ENCODE measurements at places on chromosomes 3 and 15.
A peak's percentile ranks its signal among the peaks of the same experiment; 100 is the strongest.

DNA sequence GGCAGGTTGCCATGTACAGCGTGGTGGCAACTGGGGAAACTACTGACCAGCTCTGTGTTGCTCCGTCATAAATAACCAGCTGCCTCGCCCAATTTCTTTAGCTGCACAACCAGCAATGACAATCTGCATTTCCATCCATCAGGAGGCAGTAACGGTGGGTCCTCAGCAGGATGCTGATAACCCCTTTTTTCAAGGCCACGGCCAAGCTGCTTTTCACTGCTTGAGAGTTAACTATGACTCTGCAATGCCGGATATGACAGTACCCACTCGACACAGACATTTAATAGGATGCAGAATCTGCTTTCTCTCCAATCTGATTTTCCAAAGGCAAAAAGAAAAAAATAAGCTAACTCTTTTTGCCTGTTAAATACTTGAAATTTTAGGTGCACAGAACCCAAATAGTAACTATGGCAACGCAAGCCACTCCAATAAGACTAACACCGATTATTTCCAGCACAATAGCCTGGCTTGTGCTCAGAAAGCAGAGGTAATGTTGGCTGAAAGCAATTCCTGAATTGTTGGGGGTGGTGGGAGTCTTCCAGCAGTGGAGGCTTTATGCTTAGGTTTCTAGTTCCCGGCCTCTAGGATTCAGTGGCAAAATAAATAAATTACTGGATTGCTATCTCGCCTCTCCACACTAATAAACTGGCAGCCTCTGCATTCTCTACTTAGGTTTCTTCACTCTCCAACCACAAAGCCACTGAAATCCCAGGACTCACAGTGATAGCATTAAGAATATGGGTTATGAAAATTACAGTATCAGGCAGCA, 31.2 kb upstream of the SRGAP3 start:
- DNase-seq: no peak
- H3K27ac ChIP-seq: no peak overlapping the region
- no peak overlapping the region for H3K4me3 ChIP-seq

- no peaks in the 10 kb centered on the region for H3K4me1 ChIP-seq
- no peak overlapping the region for H3K27ac ChIP-seq
- no peaks in the 10 kb centered on the region for H3K36me3 ChIP-seq
- H3K27me3 ChIP-seq: no peaks in the 10 kb centered on the region
Observed at GRCh38 chr3:38371541-38372213, 25.1 kb downstream of the XYLB start.

DNA sequence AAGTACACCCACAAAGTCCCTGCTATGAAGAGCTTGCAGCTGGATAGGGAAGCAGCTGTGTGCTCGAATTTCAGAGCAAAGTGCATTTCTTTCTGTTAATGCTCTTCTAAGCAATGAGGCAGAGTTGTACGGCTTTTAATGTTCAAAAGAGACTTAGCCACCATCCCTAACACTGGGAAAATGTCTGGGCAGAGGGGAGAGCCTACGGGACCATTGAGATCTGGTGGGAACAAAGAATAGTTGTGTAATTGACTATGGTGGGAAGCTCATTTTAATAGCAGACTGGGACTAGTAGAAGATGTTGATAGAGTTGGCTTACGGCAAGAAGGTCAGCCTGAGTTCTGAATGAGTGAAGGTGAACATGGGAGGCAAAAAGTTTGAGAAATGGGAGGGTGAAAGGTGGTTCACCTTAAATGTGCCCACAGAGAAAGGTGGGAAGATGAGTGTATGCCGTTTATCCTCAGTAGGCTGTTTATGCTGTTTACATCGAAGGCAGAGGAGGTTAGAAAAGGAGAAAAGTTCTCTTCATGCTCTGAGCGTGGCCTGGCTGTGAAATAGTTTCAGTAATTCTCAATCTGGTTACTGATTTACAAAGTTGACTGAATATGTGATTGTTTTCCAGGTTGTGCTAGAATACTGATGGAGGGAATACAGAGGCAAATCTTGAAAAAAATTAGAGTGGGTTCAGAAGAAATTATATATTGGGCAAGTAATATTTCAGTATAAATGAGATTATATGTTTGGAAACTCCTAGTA, 22.9 kb upstream of the UTS2B start:
- no peak for DNase-seq
- no peaks in the 10 kb centered on the region for H3K36me3 ChIP-seq

GRCh38 chr3:115322901-115323300, 175.8 kb upstream of the ZBTB20 start:
- no peaks in the 10 kb centered on the region for H3K36me3 ChIP-seq
- no peak overlapping the region for H3K4me3 ChIP-seq
- H3K4me1 ChIP-seq: no peaks in the 10 kb centered on the region
- no peaks in the 10 kb centered on the region for H3K27me3 ChIP-seq
- no peak overlapping the region for H3K27ac ChIP-seq

- peaks cover 6% of the 10 kb centered on the region for H3K36me3 ChIP-seq
- peak overlapping the region; percentile 99 for H3K27ac ChIP-seq
- H3K4me3 ChIP-seq: peak overlapping the region; percentile 69
- peaks cover 36% of the 10 kb centered on the region for H3K4me1 ChIP-seq
- H3K27me3 ChIP-seq: no peaks in the 10 kb centered on the region
Observed at GRCh38 chr15:90871716-90872485, 3.5 kb downstream of the FURIN start.

- H3K27ac ChIP-seq: no peak overlapping the region
- H3K36me3 ChIP-seq: no peaks in the 10 kb centered on the region
- H3K27me3 ChIP-seq: no peaks in the 10 kb centered on the region
- no peak overlapping the region for H3K4me3 ChIP-seq
- no peak for DNase-seq
- H3K4me1 ChIP-seq: peaks cover 30% of the 10 kb centered on the region
Observed at GRCh38 chr15:58587486-58587885, 155.7 kb downstream of the LIPC start.

- no peak for DNase-seq
- H3K36me3 ChIP-seq: no peaks in the 10 kb centered on the region
- H3K27me3 ChIP-seq: no peaks in the 10 kb centered on the region
- H3K4me3 ChIP-seq: no peak overlapping the region
- H3K27ac ChIP-seq: no peak overlapping the region
Observed at GRCh38 chr3:72613871-72614270, 234.4 kb downstream of the SHQ1 start.

DNA sequence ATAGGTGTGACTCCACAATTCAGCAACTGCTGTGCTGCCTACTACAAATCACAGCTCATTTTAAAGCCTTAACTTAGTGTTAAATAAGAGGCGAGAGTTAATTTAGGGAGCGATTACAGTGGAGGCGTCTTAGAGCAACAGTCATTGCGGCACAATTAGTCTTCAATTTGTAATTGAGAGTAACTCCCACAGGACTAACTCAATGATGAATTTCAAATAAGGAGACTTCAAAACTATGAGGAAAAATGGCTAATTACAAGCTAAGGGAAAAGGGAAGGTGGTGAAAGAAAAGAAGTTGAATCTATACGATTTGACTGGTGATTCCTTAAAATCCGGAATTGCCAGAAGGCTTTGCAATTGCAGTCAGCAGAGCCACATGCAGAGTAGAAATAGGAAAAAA, 63.7 kb upstream of the FOXB1 start:
- no peak overlapping the region for H3K4me3 ChIP-seq
- no peak overlapping the region for H3K27ac ChIP-seq
- H3K27me3 ChIP-seq: no peaks in the 10 kb centered on the region
- no peaks in the 10 kb centered on the region for H3K4me1 ChIP-seq

DNA sequence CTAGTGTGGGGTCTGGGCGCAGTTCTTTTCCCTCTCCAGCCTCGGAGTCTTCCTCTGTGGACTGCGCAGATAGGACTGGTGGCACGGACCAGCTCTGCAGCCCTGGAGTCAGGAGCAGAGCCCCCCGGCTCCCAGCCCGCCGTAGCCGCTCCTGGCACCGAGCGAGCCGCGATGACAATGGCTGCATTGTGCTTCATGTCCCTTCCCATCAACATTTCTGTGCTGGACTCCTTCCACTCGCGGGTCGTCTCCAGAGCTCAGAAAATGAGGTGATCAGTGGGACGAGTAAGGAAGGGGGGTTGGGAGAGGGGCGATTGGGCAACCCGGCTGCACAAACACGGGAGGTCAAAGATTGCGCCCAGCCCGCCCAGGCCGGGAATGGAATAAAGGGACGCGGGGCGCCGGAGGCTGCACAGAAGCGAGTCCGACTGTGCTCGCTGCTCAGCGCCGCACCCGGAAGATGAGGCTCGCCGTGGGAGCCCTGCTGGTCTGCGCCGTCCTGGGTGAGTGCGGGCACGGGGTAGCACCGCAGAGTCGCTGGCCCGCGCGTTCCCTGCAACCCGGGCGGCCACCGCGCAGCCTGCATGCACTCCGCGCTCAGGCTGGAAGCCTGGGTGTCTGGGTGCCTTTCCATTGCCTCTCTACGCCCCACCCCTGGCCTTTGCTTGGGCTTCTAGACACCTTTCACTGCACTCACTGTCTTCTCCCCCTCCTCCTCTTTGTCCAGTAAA, at the start of gene TF:
TSS of gene TF (plus strand) at position 413 of the 731 bp plus-strand sequence. CDS start at position 461, 48 bp downstream.
- H3K36me3 ChIP-seq: no peaks in the 10 kb centered on the region
- DNase-seq: no peak
- H3K27ac ChIP-seq: no peak within 1 kb of the TSS
- peaks cover 52% of the 10 kb centered on the region for H3K27me3 ChIP-seq
- no peaks in the 10 kb centered on the region for H3K4me1 ChIP-seq
- H3K4me3 ChIP-seq: no peak within 1 kb of the TSS

- H3K36me3 ChIP-seq: no peaks in the 10 kb centered on the region
- H3K4me3 ChIP-seq: no peak overlapping the region
- DNase-seq: no peak
- H3K27me3 ChIP-seq: no peaks in the 10 kb centered on the region
- no peaks in the 10 kb centered on the region for H3K4me1 ChIP-seq
Observed at GRCh38 chr3:187648177-187648576, 22.0 kb downstream of the SST start.

- no peak for DNase-seq
- H3K4me3 ChIP-seq: no peak overlapping the region
- H3K27me3 ChIP-seq: peaks cover 5% of the 10 kb centered on the region
Observed at GRCh38 chr3:207973-208372, 11.4 kb downstream of the CHL1 start.

GRCh38 chr3:177284383-177284881, 87.2 kb upstream of the TBL1XR1 start:
- no peaks in the 10 kb centered on the region for H3K36me3 ChIP-seq
- no peak overlapping the region for H3K4me3 ChIP-seq
- peaks cover 10% of the 10 kb centered on the region for H3K4me1 ChIP-seq
- no peaks in the 10 kb centered on the region for H3K27me3 ChIP-seq
- H3K27ac ChIP-seq: peak overlapping the region; percentile 27
- DNase-seq: peak; percentile 80

DNA sequence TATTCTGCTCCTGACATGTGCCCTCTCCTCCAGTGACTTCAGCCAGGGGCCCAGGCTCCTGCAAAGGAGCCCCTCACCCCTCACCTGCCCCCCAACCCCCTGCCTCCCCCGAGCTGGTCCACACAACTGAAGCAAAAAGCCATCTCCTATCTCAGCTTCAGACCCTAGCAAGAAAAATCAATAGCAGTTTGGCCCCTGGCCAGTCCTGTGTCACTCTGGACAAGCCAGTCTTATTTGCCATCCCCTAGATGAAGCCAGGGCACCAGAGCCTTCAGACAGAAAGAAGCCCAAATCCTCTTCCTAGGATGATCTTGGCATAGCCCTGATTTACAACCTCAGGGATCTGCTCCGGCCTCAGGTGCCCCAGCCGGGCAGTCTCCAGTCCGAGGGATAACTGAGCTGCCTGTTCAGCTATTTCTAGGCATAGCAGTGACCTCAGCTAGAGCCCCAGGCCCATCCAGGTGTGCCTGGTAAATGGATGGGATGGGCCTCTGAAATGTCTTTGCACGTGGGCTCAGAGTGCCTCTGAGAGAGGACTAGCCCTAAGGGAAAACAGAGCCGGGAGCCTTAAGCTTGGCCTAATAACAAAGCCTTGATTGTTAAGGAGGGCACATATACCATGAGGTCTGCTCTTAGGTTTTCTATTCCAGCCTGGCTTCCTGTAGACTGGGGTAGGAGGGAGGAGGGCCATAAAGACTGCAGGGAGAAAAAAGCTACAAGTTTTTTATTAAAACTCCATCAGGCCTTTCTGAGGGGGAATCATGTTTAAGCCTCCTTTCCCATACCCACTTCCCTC, 242.0 kb downstream of the SHQ1 start:
- no peak overlapping the region for H3K27ac ChIP-seq
- no peaks in the 10 kb centered on the region for H3K4me1 ChIP-seq
- no peak for DNase-seq
- H3K4me3 ChIP-seq: no peak overlapping the region

GRCh38 chr3:172251211-172251610, 197.0 kb downstream of the GHSR start:
- peaks cover 21% of the 10 kb centered on the region for H3K36me3 ChIP-seq
- no peak for DNase-seq
- no peak overlapping the region for H3K27ac ChIP-seq
- no peaks in the 10 kb centered on the region for H3K27me3 ChIP-seq

Measured in cardiac muscle cell (in vitro differentiated cells and primary cell).